ENCODE measurements at places on chromosomes 2 and 18.

DNA sequence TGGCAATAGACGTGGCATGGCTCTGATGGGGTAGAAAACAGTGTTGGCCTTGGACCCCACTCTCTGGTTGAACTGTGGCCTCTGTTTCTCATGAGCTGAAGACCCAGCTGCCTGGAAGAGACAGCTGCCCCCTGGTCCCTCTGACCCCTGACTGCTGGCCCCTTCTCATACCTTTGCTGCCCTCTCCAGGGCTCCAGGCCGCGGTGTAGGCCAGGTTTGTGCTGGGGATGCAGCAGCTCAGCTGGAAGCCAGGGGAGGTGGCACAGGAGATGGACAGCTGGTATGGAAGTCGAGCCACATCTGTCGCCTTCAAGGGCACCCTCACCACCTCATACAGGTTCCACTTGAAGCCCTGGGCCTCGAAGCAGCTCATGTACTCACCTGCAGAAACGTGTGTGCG, 31.7 kb upstream of the SELENOI start:
- DNase-seq, result no peak

- no peak for DNase-seq
These were observed 133.9 kb upstream of the GCFC2 start for GRCh38 chr2:75844651-75845050.

GRCh38 chr2:218027426-218028188, 24.8 kb upstream of the TNS1 start:
- no peak for DNase-seq

GRCh38 chr2:105990624-105991023, 203.5 kb downstream of the UXS1 start:
- DNase-seq, result no peak

GRCh38 chr2:128214866-128215460, 103.7 kb downstream of the HS6ST1 start:
- DNase-seq, result no peak

DNA sequence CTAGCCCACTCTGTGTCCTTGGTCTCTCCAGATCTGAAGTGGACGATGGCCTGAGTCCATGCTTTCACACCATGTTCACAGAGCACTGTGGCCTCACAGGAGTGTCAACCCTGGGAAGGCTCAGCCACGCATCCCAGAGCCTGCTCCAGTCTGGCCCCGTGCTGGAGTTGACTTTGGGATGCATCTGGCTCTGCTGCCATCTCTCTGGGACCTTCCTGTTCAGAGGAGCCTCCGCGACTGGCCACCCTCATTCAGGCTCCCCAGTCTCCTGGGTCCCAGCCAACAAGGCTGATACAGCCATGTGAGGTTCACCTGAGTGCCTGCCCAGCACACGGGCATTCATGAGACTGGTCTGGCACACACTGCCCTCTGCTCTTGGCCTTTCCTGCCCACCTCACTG, 199.7 kb upstream of the RAB6C start:
- no peak for DNase-seq

DNA sequence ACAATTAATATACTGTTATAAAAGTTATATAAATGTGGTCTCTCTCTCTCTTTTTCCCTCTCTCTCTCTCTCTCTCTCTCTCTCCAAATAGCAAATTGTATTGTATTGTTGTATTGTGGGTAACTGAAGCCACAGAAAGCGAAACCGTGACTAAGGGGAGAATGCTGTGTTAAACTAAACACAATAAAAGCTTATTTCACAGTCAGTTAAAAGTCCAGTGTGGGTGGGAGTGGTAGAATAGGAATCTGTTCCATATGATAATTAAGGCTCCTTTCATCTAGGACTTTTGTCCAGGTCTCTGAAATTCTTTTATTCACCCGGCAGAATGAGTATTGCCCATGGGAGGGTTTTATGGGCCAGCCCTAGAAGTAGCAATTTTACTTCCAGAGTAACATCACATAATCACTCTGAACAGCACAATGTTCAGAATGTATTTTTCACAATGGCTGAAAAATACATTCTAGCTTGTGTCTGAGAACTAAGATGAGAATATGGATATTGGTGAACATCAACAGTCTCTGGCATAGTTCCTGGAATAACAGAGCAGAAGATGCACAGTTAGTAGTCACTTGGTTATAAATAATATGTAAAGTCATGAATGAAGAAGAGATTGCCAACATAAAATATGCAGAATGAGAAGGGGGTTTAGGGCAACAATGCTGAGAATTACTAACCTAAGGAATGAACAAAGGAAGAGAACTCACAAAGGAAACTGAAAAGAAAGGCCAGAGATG, 399.1 kb downstream of the PLCL1 start:
- no peak for DNase-seq

GRCh38 chr2:86393521-86394491, 47.4 kb upstream of the KDM3A start:
- no peak for DNase-seq

DNA sequence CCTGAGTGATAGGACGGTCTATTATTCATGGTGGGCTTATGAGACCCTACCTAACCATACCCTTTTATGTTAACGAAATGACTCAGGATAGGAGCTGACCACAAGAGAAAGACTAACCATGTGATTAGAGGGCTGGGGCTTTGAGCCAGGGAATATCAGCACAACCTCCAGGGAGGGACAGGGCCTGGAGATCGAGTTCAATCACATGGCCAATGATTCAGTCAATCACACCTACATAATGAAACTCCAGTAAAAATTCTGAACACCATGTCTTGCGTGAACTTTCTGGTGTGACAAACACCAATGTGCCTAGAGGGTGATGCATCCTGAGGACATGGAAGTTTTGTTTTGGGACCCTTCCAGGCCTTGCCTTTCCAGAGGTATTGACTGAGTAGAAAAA, 2.2 kb upstream of the TEX51 start:
- no peak for DNase-seq

- no peak for DNase-seq
These were observed 248.4 kb upstream of the MEIS1 start for GRCh38 chr2:66186537-66186936.

- no peak for DNase-seq
These were observed 37.6 kb downstream of the CENPO start for GRCh38 chr2:24830786-24831185.

DNA sequence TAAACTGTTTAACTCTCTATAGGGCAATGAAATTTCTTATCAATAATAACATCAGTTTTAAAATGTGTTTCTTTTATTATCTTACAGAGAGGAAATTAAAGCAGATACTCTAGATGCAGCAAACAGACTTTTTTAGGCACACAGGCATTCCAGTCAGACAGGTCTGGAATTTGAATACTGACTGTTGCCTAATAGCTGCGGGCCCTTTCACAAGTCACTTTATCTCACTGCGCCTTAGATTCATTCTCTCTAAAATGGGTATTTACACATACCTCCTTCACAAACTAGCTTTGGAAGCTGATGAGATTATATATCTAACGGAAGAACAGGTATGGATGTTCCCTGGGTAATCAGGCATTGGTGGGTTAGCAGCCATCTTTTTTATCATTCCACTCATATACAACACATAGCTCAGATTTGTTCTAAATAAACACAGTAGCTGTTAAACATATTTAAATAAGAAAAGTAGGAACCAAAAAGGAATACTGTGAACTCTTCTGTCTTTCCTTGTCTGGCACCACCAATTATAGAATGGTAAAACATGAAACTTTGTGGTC, 104.2 kb downstream of the LRP2 start:
- DNase-seq, result no peak

GRCh38 chr18:34957119-34957863, 83.9 kb upstream of the MAPRE2 start:
- DNase-seq, result no peak

GRCh38 chr2:53859206-53860181, at the start of gene GPR75:
Gene GPR75 (minus strand): TSS chr2:53859967. CDS start chr2:53854756, 5,211 bp downstream.
- peak; percentile 2 for DNase-seq

DNA sequence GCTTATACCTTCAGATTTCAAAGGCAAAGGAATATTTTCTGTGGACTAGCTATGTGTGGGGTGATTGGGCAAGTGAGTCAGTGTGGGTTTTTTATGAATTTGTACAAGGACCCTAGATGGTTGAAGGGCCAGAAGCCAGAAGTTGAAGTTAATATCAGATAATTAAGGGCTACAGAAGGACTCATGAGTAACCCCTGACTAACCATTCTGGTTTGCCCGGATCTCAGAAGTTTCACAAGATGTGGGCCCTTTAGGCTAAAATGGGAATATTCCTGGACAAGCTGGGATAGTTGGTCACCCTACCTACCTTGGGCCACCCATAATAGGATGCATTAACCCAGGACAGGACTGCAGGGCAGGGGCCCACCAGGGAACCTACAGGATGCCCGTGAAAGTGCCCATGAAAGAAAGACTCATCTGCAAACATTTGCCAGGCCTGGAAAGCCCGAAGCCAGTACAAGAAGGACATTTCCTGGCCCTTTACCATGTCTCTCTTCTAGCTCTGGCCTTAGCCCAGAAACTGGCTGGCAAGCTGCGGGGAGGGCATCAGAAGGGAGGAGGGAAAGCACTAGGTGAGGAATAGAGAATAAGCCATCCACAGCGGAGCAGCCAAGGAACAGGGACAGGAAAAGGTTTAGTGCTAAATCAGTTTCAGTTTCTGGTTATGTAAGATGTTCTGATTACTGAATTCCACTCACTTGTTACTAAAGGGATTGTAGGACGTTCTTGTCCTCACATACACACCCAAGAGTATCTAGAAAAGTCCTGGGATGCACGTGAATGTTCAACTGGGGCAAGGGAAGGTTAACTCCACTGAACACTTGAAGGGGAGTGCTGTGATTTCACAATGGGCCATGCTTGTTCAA, 33.6 kb downstream of the GCG start:
- DNase-seq, result no peak

- DNase-seq, result no peak
These were observed 91.7 kb downstream of the DCC start for GRCh38 chr18:52431683-52432082.

DNA sequence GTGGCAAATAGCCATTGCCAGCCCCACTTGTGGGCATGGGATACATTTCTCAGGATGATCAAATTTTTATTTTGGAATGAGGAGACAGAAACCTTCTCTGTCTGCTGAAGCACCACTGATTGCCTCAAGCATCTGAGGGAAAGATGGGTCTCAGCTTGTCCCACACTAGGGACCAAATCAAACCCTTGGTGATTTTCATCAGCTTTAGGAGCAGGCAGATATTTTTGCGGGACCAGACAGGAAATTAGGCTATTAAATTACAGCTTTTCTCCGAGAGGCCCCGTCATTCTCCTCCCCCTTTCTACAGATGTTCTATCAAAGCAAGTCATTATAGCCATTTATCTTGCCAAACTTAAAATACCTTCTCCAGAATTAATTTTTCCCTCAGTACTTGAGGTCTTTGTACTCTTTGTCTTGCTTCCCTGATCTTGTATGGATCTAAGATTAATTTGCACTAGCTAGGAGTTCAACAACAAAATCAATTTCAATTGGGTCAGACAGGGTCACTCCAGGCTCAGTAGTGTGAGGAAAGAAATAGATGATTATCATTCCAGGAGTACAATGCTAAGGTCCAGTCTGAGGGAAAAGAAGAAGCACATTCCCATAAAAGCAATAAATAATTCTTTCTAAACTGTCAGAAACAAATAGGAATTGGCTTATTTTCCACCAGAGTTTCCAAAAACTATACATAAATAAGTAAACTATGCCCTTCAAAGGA, 818.1 kb upstream of the SOX11 start:
- no peak for DNase-seq

- DNase-seq, result no peak
These were observed 55.3 kb upstream of the STK17B start for GRCh38 chr2:196226707-196227065.

DNA sequence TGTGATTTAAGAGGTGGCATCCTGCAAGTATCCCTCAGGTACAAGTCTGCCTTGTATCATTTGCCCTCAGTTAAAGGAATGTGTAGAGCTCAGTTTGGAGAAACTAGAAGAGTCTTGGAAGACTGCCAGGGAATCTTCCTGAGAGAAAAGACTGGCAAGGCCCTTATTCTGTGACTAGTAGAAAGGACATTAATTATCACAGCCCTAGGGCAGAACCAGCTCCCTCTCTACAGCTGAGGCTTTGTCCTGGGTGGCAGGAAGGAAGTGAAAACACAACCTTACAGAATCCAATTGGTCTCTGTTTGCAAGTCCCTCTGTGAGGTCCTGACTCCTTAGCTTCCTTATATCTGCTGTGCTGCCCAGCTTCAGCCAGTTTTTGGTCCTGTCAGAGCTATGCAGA, 385.9 kb upstream of the CYRIA start:
- DNase-seq, result peak; percentile 7

DNA sequence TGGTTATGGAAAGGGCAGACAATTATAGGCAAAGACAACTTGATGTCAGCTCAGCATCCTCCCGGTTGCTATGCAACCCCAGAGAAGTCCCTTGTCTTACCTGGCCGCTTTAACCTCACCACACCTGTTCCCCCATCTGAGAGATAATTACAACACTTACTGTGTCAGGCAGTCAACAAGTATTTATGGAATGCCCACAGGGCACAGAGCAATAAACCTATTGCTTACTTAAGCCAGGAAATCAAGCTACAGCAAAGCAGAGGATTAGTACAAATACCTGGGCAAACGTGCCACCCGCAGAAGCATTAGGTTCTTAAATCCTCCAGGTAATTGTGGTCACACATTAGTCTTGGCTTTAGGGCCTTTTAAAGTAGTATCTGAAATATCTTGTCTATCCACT, 320.4 kb upstream of the REV1 start:
- DNase-seq, result peak; percentile 59

DNA sequence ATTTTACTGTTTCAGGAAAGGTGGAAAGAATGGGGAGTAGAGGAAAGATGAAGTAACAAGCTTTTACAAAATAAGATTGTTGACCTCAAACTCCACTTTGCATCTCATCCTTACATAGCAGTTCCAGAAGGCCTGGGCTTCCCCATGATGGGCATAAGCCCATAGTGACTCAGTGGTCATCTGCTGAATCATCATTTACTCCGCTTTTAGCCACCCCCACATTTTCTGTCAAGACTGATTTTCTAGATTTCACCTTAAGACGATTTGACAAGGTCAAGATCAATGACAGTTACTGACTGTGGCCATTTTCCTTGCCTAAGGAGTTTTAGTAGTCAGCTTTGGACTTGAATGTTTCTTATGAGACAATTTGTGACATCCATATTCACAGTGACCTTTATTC, 49.4 kb downstream of the PLEKHM3 start:
- DNase-seq, result no peak

GRCh38 chr2:187003611-187004010, 154.6 kb upstream of the ZSWIM2 start:
- DNase-seq, result no peak

- no peak for DNase-seq
These were observed 463.2 kb downstream of the CDH2 start for GRCh38 chr18:27713738-27714095.

- no peak for DNase-seq
These were observed 56.8 kb upstream of the MAPRE3 start for GRCh38 chr2:26913606-26913998.

DNA sequence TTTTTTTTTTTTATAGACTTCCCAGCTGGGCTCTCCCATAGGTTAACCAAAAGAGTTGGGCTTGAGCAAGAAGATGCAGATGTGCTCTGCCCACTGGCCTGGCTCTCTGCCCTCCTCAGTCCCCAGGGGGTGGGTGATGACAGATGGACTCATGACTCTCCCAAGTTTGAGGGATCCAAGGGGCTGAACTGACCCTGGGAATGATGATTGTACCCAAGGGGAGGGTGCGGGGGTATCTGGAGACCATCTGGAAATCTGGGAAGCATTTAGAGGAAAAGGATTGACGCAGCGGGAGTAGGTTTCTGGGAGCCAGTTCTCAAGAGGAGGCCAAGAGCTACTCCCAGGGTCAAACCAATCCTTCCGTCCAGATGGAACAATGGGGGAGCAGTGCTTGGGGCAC, 330.8 kb downstream of the CYP26B1 start:
- no peak for DNase-seq

GRCh38 chr2:241425368-241425767, 69.3 kb downstream of the FARP2 start:
- DNase-seq, result no peak

GRCh38 chr18:3252843-3253242, 5.2 kb downstream of the MYL12A start:
- DNase-seq, result no peak
